ENCODE measurements at places on chromosomes 4 and X.

DNA sequence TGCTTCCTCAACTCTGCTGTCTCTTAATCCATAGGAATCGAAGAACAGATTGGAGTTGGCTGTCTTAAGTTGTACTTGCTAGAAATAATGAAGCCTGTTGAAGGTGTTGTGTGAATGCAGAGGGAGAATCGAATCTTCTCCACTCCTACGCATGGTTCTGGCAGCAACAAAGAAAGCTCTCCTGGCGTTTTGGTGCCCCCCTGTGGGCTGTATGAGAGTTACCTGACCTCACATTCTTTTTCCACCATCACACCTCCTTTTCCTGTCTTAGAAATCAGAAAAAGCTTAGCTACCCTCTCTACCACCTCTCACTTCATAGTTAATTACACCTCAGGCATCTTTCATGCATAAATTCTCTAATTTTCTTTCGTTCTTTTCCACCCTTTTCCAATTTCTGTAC lies 16.3 kb downstream of the KLF8 start:
- peak; percentile 42 for DNase-seq

- no peak for DNase-seq
Observed at GRCh38 chr4:144202081-144202480, 61.6 kb upstream of the GYPA start.

DNA sequence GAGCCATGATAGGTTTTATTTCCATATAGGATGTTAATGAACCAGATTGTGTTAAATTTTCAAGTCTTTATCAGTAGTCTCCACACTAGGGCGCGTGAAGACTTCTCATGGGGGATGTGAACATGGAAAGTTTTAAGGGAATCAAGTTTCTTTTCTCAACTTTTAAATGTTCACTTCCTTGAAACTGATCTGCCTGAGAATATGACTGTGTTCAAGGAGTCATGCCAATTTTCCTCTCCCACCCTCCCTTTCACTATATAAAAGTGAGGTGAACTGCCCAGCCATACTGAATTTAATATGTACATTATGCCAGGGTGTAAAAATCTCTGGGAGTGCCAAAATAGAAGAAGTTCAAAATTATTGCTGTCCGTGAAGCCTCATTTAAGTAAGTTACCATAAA lies 30.4 kb upstream of the HPGDS start:
- DNase-seq, result no peak

GRCh38 chr4:38734446-38734845 lies 48.3 kb downstream of the TLR10 start:
- no peak for DNase-seq

GRCh38 chr4:112167794-112168193 lies 22.5 kb downstream of the FAM241A start:
- DNase-seq, result no peak

GRCh38 chr4:179625406-179625805 lies 2183.2 kb upstream of the AGA start:
- no peak for DNase-seq

GRCh38 chr4:28449085-28449484 lies 1588.4 kb downstream of the STIM2 start:
- DNase-seq, result no peak

DNA sequence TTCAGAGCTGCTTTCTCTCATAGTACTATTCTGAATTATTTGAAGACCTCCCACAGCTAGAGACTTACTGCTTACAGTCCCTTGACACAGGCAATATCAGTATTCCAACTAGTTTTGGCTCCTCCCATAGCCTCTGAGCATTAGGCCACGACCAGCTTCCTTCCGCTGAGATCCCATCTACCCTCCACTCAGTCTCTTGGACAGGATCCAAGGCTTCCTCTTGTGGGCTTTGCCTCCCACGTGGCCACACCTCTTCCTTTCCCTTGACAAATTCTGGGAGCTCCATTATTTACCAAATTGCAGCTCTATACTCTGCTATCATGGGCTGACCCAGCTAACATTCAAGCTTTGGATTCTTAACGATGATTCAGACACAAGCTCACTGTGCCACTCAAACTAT lies 470.4 kb upstream of the GALNT7 start:
- no peak for DNase-seq

DNA sequence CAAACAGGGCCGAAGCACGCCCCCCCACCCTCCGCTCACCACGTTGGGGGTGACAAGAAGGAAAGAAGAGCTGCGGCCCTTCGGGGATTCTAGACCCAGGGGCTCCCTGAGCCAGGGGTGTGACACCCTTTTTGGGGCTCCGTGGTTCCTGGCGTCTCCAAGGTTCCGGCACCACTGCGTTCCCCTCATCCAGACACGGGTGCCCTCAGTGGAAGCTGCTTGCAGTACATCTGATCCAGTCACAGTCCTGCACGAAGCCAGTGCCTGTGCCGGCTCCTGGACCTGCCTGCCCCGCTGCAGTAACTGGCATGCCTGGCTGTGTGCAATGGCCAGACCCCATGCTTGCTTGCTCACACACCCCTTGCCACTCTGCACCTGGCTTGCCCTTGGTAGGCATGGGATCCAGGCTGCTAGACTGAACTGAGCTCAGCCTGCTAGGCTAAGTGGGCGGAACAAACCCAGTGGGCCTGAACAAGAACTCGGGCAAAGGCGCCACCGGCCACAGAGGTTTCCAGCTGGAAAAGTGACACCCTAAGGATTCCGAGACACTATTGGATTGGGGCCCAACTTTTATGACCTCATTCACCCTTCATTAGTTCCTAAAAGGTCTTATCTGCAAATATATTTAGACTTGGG lies 420.4 kb upstream of the AGA start:
- DNase-seq, result no peak

GRCh38 chr4:119244344-119244743 lies 31.8 kb downstream of the USP53 start:
- no peak for DNase-seq

DNA sequence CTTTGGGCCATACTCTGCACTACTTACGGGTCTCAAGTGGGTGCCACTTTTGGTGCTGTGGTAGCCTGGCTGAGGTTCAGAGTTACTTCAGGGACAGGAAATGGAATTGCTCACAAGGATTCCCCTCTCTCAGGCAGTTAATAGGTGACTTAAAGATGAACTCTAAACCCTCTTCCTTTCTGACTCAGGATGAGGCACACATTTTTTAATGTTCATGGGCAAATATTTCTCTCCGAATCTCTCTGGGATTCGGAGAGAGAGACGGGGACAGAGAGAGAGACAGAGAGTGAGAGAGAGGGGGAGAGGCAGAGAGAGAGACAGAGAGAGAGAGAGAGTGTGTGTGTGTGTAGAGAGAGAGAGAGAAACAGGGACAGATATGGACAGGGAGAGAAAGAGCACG lies 79.8 kb downstream of the NYX start:
- DNase-seq, result no peak

GRCh38 chrX:38106991-38107655 lies 100.8 kb downstream of the SYTL5 start:
- DNase-seq, result no peak

DNA sequence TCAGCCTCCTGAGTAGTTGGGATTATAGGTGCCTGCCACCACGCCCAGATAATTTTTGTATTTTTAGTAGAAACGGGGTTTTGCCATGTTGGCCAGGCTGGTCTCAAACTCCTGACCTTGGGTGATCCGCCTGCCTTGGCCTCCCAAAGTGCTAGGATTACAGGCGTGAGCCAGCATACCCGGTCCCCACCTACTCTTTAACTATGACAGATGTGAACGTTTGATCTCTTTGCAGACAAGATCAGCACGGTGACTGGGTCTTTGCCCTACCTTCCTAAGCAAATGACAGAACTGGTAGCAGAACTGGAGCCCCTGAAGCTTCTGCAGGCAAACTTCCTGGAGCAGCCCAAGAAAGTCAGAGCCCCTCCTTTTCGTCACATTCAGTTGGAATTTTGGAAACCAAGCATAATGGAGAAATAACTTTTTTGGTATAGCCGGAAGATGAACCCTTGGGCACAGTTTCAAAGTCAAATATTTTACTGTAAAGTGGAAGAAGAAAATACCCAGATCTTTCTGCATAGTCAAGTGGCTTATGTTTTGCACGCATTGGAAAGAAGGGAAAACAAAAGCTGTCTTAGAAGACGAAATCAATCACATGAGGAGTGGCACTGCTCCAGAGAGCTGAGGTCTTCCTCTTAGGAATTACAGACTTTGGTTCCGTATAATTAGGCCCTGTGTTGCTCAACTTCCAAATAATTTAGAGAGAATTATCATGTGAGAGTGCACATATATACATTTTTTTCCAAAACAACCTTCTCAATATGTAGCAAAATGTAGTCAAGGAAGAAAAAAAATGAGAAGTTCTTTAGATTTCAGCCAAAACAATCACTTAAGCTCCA lies 90.6 kb downstream of the SORBS2 start:
- DNase-seq, result no peak

DNA sequence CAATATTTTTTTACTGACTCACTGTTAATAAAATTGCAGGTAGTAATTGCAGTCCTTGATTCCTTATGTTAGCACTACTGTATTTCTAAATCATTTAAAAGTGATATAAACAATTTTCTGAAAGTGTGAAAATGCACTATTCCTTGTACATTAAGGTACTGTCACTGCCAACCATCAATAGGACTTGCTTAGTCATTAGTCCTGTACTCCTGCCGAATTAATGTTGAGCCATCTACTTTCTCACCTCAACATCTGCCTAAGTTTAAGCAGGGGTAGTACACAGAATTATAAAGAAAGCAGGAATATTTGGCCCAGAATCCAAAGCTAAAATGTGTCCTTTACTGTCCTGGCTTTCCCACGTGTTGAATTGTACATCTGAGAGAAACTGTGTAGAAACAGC lies 87.0 kb upstream of the TRPC3 start:
- no peak for DNase-seq

- DNase-seq, result no peak
Observed at GRCh38 chrX:33156152-33156726, 55.1 kb downstream of the DMD start.

GRCh38 chr4:38621028-38621684 lies 42.8 kb upstream of the KLF3 start:
- no peak for DNase-seq

- no peak for DNase-seq
Observed at GRCh38 chr4:142369141-142369540, 477.0 kb downstream of the INPP4B start.

GRCh38 chr4:86043755-86044592 lies 315.9 kb downstream of the MAPK10 start:
- peak; percentile 43 for DNase-seq

DNA sequence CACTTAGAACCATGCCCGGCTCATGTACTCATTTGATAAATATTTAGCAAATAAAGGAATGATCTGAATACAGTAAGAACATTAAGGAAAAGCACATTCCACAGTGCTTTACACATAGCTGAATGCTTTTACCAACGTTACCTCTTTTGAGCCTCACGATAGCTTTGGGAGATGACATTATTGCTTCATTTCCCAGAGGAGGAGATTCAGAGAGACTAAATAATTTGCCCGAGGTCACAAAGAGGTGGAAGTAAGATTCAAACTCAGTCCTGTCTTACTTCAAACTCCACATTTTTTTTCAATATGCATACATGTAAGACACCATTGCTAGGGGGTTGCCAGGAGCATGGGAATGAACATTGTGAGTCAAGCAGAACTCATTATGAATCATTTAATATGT lies 538.5 kb downstream of the BCOR start:
- no peak for DNase-seq

DNA sequence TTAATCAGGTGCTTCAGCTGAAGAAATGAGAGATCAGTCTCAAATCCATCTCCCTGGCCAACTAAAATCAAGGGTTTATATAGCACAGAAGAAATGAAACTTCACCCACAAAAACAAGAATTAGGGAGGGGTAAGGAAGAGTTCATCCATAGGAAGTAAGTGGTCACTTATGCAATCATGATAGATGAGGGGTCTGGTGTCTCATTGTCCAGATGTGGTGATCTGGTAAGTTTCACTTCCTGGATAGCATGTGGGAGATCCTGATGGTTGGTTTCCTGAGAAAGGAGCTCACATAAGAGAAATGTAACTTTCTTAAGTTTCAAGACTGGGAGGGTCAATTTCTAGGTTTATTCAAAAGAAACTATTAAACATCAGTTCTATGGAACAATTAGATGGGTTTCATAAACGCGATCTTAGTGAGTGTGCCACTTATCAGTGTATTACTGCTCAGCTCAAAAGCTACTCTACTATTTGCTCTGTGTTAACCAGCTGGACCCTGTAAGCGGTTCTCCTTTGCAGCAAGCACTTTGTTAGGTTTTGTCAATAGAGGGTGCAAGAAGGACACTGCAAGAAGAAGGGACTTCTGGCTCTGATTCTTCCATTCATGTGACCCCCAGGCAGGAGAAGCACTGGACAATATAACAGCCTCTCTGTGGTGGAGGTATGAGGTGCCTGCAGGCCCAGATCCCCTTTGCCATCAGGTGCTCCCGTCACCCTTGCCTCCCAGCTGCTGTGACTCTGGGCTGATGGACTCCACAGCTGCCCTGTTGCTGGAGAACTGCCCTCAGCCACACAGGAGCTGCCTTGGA lies 35.4 kb upstream of the HPSE start:
- DNase-seq, result no peak

- DNase-seq, result no peak
Observed at GRCh38 chr4:94413085-94413840, 38.5 kb upstream of the PDLIM5 start.

GRCh38 chrX:43618366-43619205 lies 37.5 kb upstream of the MAOA start:
- DNase-seq, result no peak

DNA sequence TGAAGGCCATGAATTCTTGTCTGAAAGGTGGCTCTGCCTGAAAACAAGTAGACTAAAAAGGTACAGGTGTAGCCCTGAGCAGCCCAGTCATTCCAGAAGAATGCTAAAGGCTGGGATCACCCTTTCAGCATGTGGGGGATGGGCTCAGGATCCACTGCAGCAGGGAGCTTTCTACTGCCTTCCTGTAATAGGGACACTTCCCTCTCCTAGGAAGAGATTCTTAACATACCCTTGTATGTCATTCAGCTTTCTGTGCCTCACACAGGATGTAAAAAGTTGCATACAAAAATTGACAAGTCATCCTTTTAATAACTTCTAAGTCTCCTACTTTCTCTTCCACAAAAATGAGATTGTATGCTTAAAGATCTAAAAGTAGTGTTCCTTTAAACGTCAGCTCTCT lies 123.3 kb downstream of the ZNF518B start:
- DNase-seq, result no peak

DNA sequence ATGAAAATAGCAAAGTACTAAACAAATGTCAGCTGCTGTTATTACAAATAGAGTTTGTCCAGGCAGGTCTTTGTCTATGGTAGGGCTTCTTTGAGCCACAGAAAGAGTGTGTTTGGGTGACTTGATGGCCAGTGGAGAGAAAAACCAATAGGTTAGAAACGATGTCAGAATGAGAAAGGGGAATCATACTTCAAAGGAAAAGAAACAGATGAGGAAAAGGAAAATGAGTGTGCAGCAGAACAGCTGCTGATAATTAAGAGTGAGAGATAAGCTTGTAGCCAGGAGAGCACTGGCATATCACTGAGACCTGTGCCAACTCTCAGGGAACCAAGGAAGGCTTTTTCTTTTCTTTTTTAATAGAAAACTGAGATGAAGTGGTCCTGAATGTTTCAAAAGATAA lies 257.2 kb downstream of the ARHGAP24 start:
- DNase-seq, result no peak

GRCh38 chrX:30863974-30864373 lies 25.1 kb downstream of the TAB3 start:
- DNase-seq, result no peak

Data from naive B cell (primary cell).